Bone marrow (tissue), 2 donors: ENCODE measurements at places on chromosomes 2 and 18.
A peak's percentile ranks its signal among the peaks of the same experiment; 100 is the strongest.

DNA sequence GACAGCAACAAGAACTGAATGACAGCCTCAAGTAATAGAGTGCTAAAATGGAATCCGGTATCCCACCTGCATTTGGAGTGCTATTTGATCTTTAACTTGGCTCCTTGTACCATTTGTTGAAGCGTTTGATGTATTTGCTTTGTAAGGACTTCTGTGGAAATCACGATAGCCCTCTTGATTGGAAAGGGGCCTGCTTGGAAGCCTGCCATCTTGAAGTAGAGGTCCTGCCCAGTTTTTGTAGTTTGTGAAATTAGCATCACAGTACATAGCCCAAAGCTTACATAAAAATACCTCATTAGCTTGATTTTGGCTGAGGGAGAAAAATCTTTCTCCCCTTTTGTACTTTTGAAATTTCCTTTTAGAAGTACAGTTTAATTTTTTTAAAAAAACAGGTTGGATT is 2.7 kb downstream of the CDCA7 start:
- no peak for DNase-seq

DNA sequence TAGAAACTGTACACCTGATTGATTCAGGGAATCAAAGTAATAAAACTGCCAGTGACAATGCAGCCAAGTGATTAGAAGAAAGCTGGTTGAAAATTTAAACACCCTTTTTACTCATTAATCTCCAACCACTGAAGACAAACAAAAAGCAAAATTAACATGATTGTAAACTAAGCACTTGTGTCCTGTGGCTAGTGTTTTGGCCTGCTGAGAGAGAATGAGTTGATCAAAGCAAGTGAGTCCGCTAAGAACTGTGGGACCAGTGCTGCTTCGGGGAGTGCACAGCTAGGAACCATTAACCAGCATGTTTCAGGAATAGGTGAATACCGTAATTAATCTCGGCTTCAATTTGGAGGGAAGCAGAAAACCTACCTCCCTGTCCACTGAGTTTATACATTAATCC is 13.6 kb upstream of the PAPOLG start:
- no peak for DNase-seq

DNA sequence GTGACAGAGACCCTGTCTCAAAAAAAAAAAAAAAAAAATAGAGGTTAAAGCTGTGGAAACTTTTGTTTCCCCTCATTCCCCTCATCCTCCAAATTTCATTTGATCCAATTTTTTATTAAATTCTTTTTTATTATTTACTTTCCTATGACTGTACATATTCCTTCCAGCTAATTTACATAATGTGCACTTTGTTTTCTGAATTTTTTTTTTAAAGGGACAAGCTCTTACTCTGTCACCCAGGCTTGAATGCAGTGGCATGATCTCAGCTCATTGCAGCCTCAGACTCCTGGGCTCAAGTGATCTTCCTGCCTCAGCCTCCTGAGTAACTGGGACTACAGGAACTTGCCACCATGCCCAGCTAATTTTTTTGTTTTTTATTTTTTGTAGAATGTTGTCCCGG is 10.3 kb downstream of the ANKAR start:
- DNase-seq = no peak

DNA sequence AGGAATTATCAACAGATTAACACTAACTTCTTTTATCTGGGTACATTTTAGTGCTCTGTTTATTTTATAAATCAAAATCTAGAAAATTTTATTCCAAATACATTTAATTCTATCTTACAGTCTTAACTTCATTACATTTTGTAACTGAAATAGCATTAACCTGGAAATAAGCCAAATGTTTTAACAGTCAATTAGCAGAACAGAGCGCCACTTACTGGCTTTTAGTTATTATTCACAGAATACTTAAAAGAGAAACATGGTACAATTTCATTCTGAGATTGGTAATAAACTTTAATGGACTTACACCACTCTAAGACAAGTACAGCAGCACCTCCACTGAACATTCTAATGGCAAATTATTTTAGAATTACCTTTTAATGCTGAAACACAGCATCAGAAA is 38.6 kb downstream of the SS18 start:
- no peak for DNase-seq

GRCh38 chr2:161177969-161178368 is 17.7 kb downstream of the TANK start:
- peak; percentile 7 for DNase-seq
